ENCODE measurements at places on chromosomes 5 and 9.

- no peak for DNase-seq
Observed at GRCh38 chr9:97918611-97919010, 3.7 kb downstream of the TRMO start.

- no peak for DNase-seq
Observed at GRCh38 chr9:110364451-110364850, 26.8 kb upstream of the TXNDC8 start.

GRCh38 chr9:73162987-73163768 lies 11.5 kb downstream of the ANXA1 start:
- no peak for DNase-seq

DNA sequence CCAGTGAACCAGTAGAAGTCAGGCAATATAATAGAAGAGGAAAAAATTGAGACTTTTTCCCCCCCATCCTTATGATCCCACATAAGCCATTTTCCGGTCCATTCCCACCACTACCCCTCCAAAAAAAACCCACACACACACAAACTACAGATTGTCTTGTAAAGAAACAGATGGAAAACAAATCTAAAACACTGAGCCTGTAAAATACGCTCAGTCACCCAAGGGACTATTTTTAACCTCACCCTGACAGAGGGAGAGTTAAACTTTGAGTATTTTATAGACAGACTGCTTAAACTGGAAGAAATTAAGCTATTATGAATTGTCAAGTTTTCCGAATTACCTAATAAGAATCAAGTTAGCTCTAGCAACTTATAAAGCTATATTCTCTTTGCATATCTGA lies 471.8 kb upstream of the C9orf72 start:
- no peak for DNase-seq

GRCh38 chr9:131636593-131636992 lies 91.3 kb downstream of the PRRT1B start:
- no peak for DNase-seq

GRCh38 chr5:32975656-32976375 lies 264.7 kb downstream of the NPR3 start:
- no peak for DNase-seq

GRCh38 chr9:113326230-113326629 lies 13.8 kb downstream of the WDR31 start:
- DNase-seq = no peak

DNA sequence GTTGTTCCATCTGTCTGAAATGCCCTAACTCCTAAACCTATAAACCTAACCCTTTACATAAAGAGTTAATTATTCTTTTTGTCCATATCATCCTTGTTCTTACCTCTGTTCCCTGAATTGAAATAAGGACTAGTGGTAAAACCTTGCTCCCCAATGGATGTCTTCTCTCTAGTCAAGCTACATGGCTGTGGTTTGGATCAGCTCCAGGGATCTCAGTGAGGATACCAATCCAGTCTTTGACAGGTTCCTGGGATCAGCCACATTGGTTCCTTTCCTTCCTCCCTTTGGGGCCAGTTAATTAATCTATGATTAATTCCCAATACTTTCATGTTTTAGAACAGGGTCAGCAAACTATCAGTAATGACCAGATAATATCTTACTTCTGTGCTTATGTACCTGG lies 151.6 kb downstream of the SIL1 start:
- DNase-seq = no peak

DNA sequence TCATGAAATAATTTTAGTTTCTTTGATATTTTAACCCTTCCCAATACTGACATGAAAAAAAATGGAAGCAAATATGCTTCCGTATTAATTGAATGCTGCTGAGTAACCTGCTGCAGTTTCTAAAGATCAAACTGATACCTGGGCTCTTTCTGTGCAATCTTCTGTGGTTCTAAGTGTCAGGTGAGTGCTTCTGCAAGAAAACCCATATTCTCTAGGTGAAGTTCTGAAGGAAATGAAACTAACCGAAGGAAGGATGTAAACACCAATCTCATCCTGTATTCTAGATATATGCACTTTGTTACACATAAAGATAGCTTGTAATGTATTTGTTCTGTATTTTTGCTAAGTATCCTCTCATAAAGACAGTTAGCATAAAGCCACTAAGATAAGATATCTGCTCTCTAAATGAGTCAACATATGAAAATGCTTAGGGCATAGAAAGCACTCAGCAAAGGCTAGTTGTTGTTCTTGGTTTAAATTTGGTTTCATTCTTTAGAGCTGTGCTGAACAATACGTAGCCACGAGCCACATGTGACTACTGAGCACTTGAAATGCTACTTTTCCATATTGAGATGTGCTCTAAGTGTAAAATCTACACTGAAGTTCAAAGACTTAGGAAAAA lies 52.0 kb downstream of the ITGA2 start:
- DNase-seq = no peak

DNA sequence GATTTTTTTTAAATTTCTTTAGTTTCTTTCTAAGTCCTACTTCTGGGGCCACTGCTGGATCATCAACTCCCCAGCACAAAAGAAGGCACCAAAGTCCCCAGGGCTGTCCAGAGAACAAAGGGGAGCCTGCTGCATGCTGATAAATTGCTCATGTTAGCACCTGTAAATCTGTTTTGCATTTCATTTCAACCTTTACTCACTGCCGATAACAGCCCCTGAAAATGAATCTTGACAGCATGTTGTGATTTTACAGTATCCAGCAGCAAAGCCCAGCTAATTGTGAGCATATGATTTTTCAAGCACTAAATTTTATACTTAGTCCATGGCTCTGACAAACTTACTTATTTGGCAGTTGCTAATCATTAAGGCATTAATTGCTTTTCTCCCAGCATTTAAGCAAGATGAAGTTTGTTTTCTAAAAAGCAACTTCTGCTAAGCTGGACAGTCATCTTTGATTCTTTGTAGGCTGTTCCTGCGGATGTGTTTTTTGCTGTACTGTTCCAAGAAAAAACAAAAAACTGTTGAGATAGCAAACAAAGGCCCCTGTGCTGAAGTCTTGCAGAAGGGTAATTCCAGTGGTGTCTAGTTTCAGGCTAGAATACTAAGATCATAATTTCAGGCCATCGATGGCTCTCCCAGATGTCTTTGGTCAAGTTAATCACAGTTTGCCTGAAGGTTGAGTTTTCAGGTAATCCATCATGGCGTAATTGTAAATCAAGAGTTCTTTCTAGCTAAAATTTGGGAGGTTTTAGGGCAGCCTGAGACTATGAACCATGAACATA lies 73.1 kb upstream of the GAS1 start:
- DNase-seq = no peak

- no peak for DNase-seq
Observed at GRCh38 chr5:32646061-32646969, 61.0 kb downstream of the SUB1 start.

GRCh38 chr5:71778678-71779276 lies 59.7 kb downstream of the CARTPT start:
- DNase-seq = no peak

GRCh38 chr9:13804532-13804931 lies 509.4 kb downstream of the NFIB start:
- DNase-seq = no peak

GRCh38 chr5:78824831-78825281 lies 160.3 kb downstream of the ARSB start:
- DNase-seq = no peak

GRCh38 chr9:133813749-133814585 lies 75.8 kb upstream of the SARDH start:
- no peak for DNase-seq

GRCh38 chr9:94478755-94479730 lies 75.8 kb upstream of the PCAT7 start:
- DNase-seq = no peak

- no peak for DNase-seq
Observed at GRCh38 chr5:73319036-73319435, 129.5 kb downstream of the FOXD1 start.

DNA sequence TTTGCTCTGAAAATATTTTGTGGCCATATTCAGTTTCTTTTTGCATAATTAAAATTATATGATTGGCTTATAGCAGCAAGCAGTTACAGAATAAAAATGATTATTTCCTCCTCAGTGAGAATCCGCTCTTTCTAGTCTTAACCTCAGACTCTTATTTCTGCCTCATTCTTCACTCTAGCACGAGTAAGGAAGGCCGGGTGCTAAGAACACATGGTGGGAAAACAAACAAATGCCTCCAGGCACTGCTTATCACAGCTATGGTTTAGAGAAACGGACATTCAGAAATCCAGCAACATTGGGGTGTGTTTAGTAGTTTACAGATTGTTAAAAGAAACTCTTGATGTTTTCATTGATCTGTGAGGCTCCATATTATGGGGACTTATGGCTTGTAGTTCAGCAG lies 168.7 kb downstream of the KDM4C start:
- no peak for DNase-seq

GRCh38 chr9:33881635-33882034 lies 64.7 kb downstream of the UBE2R2 start:
- no peak for DNase-seq

DNA sequence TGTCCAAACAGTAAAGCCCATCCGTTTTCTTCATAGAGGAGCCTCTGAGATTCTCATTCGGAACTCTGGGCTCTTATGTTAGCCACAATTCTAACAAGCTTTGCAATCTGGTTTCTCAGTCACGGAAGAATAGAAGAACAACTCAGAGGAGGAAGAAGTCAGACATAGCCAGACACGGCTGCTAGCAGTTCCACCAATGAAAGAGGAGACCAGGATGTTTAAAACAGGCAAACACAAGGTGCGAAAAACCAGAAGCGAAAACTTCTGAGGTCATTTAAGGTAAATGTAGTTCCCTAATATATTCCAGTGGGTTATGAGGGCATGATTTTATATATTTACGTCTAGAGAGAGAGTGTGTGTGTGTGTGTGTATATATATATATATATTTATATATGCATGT lies 34.1 kb upstream of the GDNF start:
- no peak for DNase-seq

DNA sequence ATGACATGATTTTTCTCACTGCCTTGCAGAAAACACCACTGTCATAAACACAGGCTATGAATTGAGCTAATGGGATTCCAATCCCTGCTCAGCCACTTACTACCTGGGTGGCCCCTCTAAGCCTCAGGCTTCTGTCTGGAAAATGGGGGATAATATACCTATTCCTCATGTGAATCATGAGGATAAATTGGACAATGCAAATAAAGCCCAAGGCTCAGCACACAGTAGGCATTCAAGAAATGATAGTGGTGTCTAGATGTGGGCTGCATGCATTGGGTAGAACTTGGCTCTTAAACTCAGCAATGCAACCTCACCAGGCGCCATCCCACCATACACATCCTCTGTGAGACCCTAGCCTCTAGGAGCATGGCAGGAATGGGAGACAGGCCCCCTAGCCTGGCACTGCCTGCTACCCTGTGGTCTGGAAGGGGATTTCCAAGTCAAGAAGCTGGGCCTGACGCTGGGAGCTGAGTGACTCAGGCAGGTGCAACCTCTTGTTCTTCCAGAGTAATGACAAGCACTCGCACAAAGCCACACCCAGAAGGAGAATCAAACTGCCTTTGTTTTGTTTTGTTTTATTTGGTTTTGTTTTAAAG lies 2.3 kb upstream of the TNIP1 start:
- peak; percentile 49 for DNase-seq

DNA sequence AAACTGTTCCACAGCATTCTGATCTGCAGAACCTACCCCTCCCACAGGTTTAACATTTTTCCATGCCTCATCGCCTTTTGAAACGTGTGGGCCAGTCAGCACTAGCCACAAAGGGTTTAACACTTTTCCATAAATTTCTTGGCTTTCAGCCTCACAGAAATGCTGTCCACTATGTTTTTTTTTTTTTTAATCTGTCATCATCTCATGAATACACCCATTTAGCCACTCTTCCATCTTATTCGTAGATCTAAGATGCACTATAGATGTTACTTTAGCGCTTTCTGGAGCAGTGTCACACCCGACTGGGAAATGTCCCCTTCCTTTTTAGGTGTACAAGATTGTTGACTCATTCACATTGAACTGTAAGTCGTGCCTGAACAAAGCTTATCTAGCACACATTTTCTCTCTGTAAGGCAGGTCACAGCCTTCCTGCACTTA lies 62.3 kb downstream of the GCNT1 start:
- DNase-seq = no peak

DNA sequence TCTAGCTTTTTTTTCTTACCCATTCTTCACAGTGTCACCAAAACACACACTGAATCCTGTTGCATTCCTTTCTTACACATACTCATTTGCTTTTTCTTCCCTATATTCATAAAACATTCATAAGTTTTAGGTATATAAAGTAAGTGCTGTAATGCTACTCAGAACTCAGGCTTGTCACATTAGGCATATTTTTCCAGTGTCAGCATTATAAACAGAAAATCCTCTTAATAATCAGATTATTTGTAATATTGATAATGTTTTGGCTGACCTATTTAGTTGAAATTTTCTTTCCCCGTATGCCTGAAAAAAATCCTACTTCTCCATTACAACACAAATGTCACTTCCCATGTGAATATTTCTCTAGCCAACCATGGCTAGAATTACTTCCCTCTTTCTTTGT lies 743.0 kb upstream of the NUDT12 start:
- DNase-seq = no peak

- no peak for DNase-seq
Observed at GRCh38 chr9:128362774-128363173, 8.4 kb upstream of the URM1 start.

DNA sequence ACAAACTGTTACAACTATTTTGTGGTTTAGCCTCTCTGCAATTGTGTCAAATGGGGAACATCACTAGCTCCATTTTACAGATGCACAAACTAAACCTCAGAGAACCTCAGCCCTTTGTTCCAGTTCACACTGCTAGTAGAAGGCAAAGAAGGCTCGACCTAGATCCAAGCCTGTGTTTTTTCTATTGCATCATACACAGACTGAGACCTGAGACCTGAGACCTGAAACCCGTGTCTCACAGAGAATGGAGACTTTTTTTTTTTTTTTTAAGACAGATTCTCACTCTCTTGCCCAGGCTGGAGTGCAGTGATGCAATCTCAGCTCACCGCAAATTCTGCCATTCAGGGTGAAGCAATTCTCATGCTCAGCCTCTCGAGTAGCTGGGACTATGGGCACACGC lies 120.8 kb downstream of the GALNT10 start:
- no peak for DNase-seq

GRCh38 chr5:73968729-73969128 lies 342.7 kb downstream of the ARHGEF28 start:
- no peak for DNase-seq

- DNase-seq = no peak
Observed at GRCh38 chr5:5783021-5783420, 360.5 kb downstream of the ICE1 start.

DNA sequence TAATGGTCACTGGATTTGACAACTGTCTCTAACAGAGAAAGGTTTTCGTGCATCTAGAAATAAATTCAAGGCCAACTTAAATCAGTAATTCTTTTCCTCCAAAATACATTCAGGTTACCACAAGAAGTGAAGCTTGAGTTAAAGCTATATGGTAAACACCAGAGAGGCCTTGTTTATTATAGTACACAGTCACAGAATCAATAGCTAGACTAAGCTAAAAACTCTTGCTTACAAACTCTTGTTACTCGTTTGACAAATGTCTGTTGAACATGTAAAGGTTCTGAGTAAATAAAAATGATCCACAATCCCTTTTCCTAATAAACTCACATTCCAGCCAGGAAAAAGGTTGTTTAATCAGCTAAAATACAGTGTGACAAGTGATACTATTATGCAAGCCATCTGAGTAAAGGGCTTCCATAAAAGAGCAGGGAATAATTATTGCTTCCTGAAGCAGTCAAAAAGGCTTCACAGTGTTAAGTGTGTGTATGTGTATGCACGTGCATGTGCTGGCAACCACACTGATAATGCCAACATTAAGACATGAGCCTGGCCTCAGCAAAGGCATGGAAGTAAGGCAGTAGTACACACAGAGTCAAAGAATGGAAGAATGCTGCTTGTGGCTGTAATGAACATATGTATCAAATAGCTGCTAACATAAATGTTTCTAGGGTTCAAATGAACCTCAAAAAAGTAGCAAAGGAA lies 12.8 kb downstream of the PTAR1 start:
- no peak for DNase-seq

GRCh38 chr9:11318946-11319345 lies 706.1 kb upstream of the PTPRD start:
- no peak for DNase-seq

All from activated CD4-positive, alpha-beta T cell treated with anti-CD3 and anti-CD28 coated beads for 24 hours (primary cell).